ENCODE measurements at places on chromosomes 12 and 14.

DNA sequence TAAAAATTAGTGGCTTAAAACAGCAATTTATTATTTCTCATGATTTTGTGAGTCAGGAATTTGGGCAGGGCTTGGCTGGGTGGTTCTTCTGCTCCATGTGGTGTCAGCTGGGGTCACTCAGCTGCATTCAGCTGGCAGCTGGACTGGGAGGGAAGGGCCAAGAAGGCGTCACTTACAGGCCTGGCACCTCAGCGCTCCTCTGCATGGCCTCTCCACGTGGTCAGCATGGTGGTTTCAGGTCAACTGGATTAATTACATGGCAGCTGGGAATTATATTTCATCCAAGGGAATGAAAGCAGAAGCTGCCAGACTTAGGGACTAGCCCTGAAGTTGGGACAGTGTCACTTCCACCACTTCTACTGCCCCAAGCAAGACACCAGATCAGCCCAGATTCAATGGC, 27.5 kb upstream of the IRF2BPL start:
- no peak for DNase-seq

GRCh38 chr14:54211551-54212308, 185.1 kb upstream of the CDKN3 start:
- no peak for DNase-seq

GRCh38 chr12:69834576-69834975, 9.5 kb downstream of the MYRFL start:
- DNase-seq = no peak

- no peak for DNase-seq
These were observed 637.0 kb upstream of the TBX3 start for GRCh38 chr12:115320967-115321366.

DNA sequence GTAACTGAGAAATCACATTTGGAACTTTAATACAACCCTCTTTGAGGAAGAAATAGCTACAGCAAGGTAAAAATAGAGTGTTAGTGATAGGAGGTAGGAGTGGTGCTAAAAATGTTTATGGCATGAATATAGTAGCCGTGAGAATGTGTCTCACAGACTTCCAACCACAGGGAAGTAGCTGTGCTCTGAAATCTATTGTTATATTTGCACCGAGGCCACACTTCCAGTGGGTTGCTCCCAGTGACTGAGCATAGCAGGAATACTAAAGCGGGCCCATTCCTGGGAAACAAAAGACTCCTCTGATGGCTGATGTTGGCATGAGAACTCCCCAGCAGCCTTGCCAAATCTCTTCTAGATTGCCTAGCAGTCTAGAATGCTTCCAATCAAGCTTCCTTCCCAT, 174.1 kb upstream of the PLXNC1 start:
- DNase-seq = no peak

- no peak for DNase-seq
These were observed 43.0 kb upstream of the NTF3 start for GRCh38 chr12:5388581-5389535.

DNA sequence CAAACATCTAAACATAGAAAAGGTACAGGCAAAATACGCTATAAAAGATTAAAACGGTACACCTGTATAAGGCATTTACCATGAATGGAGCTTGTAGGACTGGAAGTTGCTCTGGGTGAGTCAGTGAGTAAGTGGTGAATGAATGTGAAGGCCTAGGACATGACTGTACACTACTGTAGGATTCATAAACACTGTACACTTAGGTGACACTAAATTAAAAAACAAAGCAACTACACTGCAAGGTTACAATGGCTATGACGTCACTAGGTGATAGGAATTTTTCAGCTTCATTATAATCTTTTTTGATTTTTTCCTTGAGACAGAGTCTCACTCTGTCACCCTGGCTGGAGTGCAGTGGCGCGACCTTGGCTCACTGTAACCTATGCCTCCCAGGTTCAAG, 269.2 kb downstream of the KSR2 start:
- no peak for DNase-seq

DNA sequence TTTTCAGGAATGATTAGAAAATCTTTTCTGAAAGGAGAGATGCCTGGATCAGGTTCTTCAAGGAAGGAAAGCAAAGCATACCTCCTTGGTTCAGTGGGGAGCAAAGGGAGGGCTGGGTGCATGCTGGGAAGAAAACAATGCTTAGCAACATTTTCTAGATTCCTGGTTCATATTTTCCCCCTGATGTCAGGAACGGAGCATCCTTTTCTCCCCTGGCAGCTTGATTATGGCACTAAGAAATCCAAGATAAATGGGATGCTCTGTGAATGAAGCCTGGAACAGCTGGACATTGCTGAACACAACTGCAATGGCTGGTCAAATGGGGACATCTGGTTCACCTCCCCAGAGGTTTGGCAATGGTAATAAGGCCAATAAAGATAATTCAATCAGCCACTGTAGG, 50.9 kb downstream of the KCNA5 start:
- no peak for DNase-seq

DNA sequence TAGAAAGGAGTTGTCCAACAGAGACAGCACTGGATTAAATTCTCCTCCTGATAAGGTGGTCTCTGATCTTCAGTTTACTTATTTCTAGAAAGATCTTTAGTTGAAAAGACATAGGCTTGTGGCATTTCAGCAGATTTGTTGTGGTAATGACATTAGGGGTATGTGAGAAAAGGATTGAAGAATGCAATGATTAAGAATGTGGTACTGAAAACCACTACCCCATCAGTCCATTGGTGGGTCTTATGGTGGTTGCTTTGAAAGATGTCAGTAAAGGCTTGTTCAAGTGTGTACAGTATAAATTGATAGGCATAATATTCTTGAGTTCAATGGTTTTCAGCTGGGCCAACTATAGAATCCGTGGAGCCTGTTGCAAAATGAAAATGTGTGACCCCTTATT, 10.8 kb downstream of the PPFIBP1 start:
- no peak for DNase-seq

DNA sequence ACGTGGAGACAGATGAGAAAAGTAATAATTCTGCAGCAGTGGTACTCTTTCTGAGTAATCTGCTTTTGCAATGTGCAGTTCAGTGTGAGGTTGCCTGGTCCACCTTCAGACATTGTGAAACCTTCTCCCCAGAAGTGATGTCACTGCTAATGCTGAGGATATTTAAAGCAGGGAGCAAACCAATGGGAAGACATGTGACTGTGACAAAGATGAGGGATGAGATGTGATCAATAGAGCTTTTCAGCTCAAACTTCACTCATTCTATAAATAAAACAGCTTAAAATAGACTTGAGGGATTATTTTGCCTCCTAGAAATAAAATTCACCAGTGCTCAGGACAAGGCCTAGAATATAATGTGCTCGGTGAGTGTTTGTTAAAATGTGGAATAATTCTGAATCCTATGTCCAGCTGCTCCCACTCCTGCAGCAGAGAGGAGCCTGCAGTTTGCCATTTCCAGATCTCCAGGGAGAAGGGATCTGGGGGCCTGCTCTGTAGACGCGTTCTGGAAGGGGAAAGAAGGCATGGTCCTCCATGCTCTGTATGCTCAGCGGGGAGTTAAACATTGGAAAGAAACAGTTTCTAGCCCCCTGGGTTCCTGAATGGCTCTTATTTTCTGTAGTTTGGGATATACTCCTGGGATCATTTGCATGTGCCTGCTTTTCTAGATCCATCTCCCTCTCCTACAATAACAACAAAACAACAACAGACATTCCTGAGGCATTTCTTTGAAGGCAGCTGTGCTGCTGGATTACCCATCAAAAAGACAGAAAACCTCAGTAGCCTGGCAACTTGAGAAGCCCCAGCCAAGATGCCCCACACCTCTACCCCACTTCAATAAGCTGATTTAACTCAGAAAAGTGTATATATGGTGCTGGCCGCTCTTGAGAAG, 8.9 kb downstream of the SLC7A8 start:
- DNase-seq = no peak
